T-helper 2 cell treated with Interferon-gamma antibody and Interleukin-4, amounts not matched to agents 5 μg/mL and 100 μg/mL, for 36 hours (primary cell): ENCODE measurements at places on chromosomes 5 and 9.

GRCh38 chr9:33180526-33181184 is 13.5 kb upstream of the B4GALT1 start:
- no peak overlapping the region for H3K27ac ChIP-seq
- peaks cover 3% of the 10 kb centered on the region for H3K4me1 ChIP-seq
- DNase-seq: no peak
- no peak overlapping the region for H3K4me3 ChIP-seq
- H3K36me3 ChIP-seq: no peaks in the 10 kb centered on the region

- no peaks in the 10 kb centered on the region for H3K27me3 ChIP-seq
- no peaks in the 10 kb centered on the region for H3K36me3 ChIP-seq
- DNase-seq: no peak
- no peak overlapping the region for H3K4me3 ChIP-seq
- no peak overlapping the region for H3K27ac ChIP-seq
- peaks cover 2% of the 10 kb centered on the region for H3K4me1 ChIP-seq
Observed at GRCh38 chr5:178326374-178326715, 93.7 kb upstream of the PHYKPL start.

- H3K4me1 ChIP-seq: peaks cover 9% of the 10 kb centered on the region
- DNase-seq: no peak
- no peaks in the 10 kb centered on the region for H3K27me3 ChIP-seq
- H3K4me3 ChIP-seq: no peak overlapping the region
Observed at GRCh38 chr5:142508591-142508990, 177.3 kb downstream of the FGF1 start.

GRCh38 chr9:95140821-95141220 is 176.7 kb downstream of the FANCC start:
- no peaks in the 10 kb centered on the region for H3K36me3 ChIP-seq
- DNase-seq: no peak
- H3K27ac ChIP-seq: no peak overlapping the region
- peaks cover 2% of the 10 kb centered on the region for H3K4me1 ChIP-seq

- H3K4me1 ChIP-seq: no peaks in the 10 kb centered on the region
- H3K4me3 ChIP-seq: no peak overlapping the region
- no peaks in the 10 kb centered on the region for H3K36me3 ChIP-seq
- DNase-seq: no peak
Observed at GRCh38 chr5:124512952-124513632, 233.3 kb downstream of the ZNF608 start.

GRCh38 chr9:78028926-78029325 is 2.7 kb downstream of the GNAQ start:
- H3K36me3 ChIP-seq: peaks cover 19% of the 10 kb centered on the region
- no peak overlapping the region for H3K27ac ChIP-seq
- peaks cover 52% of the 10 kb centered on the region for H3K4me1 ChIP-seq
- no peak for DNase-seq
- peak overlapping the region; percentile 86 for H3K4me3 ChIP-seq

DNA sequence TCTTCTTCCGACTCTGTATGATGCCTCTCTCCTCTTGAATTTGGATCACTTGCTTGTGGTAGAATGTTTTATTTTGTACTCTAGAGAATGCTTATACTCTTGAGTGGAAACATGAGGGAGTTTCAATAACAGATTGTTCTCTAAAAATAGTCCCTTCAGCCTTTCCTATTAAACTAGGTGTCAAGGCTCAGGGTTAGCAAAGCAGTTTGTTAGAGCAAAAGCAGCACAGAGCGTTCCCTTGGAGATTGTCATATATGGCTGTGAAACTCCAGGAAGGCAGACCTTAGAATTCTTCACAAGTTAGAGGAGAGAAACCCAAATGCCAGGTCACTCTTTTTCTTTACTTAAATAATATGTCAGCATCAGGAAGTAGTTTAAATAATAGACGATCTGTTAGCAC is 33.0 kb downstream of the MAMDC2 start:
- no peaks in the 10 kb centered on the region for H3K36me3 ChIP-seq
- H3K4me1 ChIP-seq: peaks cover 4% of the 10 kb centered on the region
- DNase-seq: no peak
- no peak overlapping the region for H3K4me3 ChIP-seq

GRCh38 chr5:179923436-179923835 is 15.7 kb upstream of the TBC1D9B start:
- no peaks in the 10 kb centered on the region for H3K27me3 ChIP-seq
- no peak for DNase-seq
- no peak overlapping the region for H3K27ac ChIP-seq
- no peak overlapping the region for H3K4me3 ChIP-seq
- H3K4me1 ChIP-seq: no peaks in the 10 kb centered on the region

DNA sequence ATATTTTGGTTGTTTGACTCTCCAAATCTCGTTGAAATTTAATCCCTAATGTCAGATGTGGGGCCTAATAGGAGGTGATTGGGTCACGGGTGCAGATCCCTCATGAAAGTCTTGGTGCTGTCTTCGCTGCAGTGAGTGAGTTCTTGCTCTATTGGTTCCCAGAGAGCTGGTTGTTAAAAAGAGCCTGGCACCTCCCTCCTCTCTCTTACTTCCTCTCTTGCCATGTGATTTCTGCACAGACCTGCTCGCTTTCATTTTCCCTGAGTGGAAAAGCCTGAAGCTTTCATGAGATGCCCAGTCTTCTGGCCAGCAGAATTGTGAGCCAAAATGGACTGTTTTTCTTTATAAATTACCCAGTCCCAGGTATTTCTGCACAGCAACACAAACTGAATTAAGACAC is 221.6 kb downstream of the MAT2B start:
- no peak overlapping the region for H3K4me3 ChIP-seq
- H3K27ac ChIP-seq: no peak overlapping the region
- H3K27me3 ChIP-seq: no peaks in the 10 kb centered on the region
- DNase-seq: no peak
